Large intestine (tissue), 12 donors: ENCODE measurements at places on chromosomes 3 and 15. TPM values are rescaled to one million over a fixed set of nuclear protein-coding genes. Genes with fewer than 3 reads are reported as not detected.
A peak's percentile ranks its signal among the peaks of the same experiment; 100 is the strongest.

GRCh38 chr15:38714309-38715072 lies 149.9 kb upstream of the RASGRP1 start:
- H3K27me3 ChIP-seq = no peaks in the 10 kb centered on the region
- no peak for DNase-seq
- no peak overlapping the region for H3K27ac ChIP-seq
- no peak overlapping the region for H3K4me3 ChIP-seq
- H3K36me3 ChIP-seq = no peaks in the 10 kb centered on the region
- H3K4me1 ChIP-seq = no peaks in the 10 kb centered on the region

GRCh38 chr15:75696311-75696720 lies 16.3 kb downstream of the CSPG4 start:
- peaks cover 12% of the 10 kb centered on the region for H3K4me1 ChIP-seq
- no peaks in the 10 kb centered on the region for H3K27me3 ChIP-seq
- H3K4me3 ChIP-seq = no peak overlapping the region

- no peak for DNase-seq
- no peak overlapping the region for H3K4me3 ChIP-seq
- H3K36me3 ChIP-seq = no peaks in the 10 kb centered on the region
- no peak overlapping the region for H3K27ac ChIP-seq
Measured at GRCh38 chr15:60835974-60836373, 357.0 kb upstream of the ICE2 start.

BBS4 gene
- 24.7 TPM for polyA plus RNA-seq

GRCh38 chr3:25445731-25446130 lies 17.7 kb downstream of the RARB start:
- no peaks in the 10 kb centered on the region for H3K36me3 ChIP-seq
- H3K27ac ChIP-seq = no peak overlapping the region
- no peak for DNase-seq
- H3K4me3 ChIP-seq = no peak overlapping the region
- peaks cover 10% of the 10 kb centered on the region for H3K4me1 ChIP-seq
- H3K27me3 ChIP-seq = no peaks in the 10 kb centered on the region

- no peak overlapping the region for H3K27ac ChIP-seq
- no peaks in the 10 kb centered on the region for H3K27me3 ChIP-seq
- H3K36me3 ChIP-seq = no peaks in the 10 kb centered on the region
- DNase-seq = no peak
- H3K4me3 ChIP-seq = no peak overlapping the region
Measured at GRCh38 chr15:57019496-57020160, 101.2 kb downstream of the TCF12 start.

DNA sequence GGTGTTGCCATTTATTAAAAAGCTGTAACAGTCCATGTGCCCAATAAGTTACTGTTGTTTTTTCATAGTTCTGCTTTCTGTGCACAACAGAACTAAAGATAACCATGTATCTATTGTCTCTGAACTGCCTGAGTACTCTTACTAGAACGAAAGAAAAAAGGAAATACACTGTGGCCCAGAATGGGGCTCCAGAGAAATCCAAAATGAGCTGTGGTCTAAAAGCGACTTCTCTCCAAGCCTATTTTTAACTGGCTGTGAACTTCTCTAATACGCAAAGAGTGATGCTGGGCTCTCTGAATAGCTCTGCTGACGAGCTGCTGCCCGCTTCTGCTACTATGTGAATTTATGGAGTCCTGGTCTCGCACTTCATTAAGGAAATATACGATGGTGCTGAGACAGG lies 56.2 kb upstream of the LPP start:
- H3K4me3 ChIP-seq = no peak overlapping the region
- no peak for DNase-seq
- no peaks in the 10 kb centered on the region for H3K27me3 ChIP-seq

- no peak overlapping the region for H3K4me3 ChIP-seq
- H3K27ac ChIP-seq = no peak overlapping the region
- no peaks in the 10 kb centered on the region for H3K4me1 ChIP-seq
Measured at GRCh38 chr15:67389975-67390374, 131.0 kb upstream of the C15orf61 start.

GRCh38 chr15:48891232-48891765 lies 13.4 kb downstream of the EID1 start:
- no peaks in the 10 kb centered on the region for H3K27me3 ChIP-seq
- DNase-seq = no peak
- H3K36me3 ChIP-seq = no peaks in the 10 kb centered on the region
- no peak overlapping the region for H3K4me3 ChIP-seq
- H3K4me1 ChIP-seq = no peaks in the 10 kb centered on the region
- H3K27ac ChIP-seq = no peak overlapping the region

DNA sequence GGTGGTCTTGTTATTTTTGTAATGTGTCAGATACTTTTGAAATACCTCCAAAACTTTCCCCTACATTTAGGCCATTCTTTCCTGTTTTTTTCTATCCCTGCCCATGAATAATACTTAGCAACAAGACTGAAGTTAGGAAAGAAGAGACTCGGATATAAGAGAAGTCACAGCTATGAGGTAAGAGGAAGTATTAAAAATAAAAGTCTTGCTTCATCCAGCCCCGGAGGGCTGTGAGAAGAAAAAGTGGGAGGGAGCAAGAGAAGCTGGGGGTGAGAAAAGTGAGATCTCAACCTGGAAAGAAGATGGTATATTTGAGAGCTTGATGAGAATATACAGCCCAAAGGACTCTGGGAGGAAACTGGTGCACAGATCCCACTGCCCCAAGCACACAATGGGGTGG lies 213.5 kb upstream of the CDIN1 start:
- no peak overlapping the region for H3K27ac ChIP-seq
- DNase-seq = no peak
- no peaks in the 10 kb centered on the region for H3K36me3 ChIP-seq
- H3K4me3 ChIP-seq = no peak overlapping the region
- no peaks in the 10 kb centered on the region for H3K27me3 ChIP-seq

GRCh38 chr15:32717426-32718226 lies at the start of gene GREM1:
Gene GREM1 (plus strand): TSS chr15:32718004. CDS start chr15:32730691, 12,687 bp downstream.
- H3K4me1 ChIP-seq = peaks cover 5% of the 10 kb centered on the region
- peak within 1 kb of the TSS; percentile 39 for H3K4me3 ChIP-seq
- no peaks in the 10 kb centered on the region for H3K36me3 ChIP-seq
- no peak within 1 kb of the TSS for H3K27ac ChIP-seq
- peaks cover 77% of the 10 kb centered on the region for H3K27me3 ChIP-seq

DNA sequence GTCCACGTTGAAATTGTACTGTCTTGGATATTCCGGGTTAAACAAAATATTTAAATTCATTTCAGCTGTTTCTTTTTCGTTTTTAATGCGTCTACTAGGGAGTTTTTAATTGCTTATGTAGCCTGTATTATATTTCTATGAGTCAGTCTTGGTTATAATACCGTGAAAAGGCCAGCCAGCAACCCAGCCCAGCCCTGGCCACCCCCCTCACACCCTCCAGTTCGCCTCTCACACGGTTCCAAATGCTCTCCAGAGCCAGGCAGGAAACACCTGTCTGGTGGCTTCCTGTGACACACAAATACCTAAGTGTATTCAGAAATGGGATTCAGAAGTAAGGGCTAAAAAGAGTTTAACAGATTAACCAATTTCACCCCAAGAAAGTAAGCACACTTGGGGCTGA lies 4.4 kb downstream of the SH3BP5 start:
- no peak overlapping the region for H3K4me3 ChIP-seq
- peaks cover 8% of the 10 kb centered on the region for H3K4me1 ChIP-seq
- no peak overlapping the region for H3K27ac ChIP-seq
- peaks cover 10% of the 10 kb centered on the region for H3K27me3 ChIP-seq
- H3K36me3 ChIP-seq = no peaks in the 10 kb centered on the region

DNA sequence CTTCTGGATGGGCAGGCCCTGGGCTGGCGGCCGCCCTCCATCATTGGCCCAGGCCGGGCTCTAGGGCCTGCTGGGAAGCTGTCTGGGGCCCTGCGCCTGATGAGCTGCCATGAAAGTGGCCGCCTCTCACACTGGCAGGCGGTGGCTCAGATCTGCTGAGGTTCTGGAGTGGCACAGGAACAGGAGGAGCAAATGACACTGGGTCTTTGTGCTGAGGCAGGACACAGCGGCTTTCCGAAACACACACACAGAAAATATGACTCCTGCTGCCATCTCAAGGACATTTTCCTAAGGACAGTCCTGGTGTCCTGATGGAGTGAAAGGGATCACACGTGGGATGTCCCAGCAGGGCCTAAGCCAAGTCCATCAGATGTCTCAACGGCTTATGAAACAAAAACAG lies 103.5 kb downstream of the NUP210 start:
- no peak for DNase-seq
- no peak overlapping the region for H3K4me3 ChIP-seq
- H3K27me3 ChIP-seq = no peaks in the 10 kb centered on the region
- no peaks in the 10 kb centered on the region for H3K4me1 ChIP-seq
- no peak overlapping the region for H3K27ac ChIP-seq

- no peak for DNase-seq
- H3K4me1 ChIP-seq = no peaks in the 10 kb centered on the region
- no peak overlapping the region for H3K27ac ChIP-seq
Measured at GRCh38 chr3:15300323-15301078, 31.9 kb downstream of the SH3BP5 start.

DNA sequence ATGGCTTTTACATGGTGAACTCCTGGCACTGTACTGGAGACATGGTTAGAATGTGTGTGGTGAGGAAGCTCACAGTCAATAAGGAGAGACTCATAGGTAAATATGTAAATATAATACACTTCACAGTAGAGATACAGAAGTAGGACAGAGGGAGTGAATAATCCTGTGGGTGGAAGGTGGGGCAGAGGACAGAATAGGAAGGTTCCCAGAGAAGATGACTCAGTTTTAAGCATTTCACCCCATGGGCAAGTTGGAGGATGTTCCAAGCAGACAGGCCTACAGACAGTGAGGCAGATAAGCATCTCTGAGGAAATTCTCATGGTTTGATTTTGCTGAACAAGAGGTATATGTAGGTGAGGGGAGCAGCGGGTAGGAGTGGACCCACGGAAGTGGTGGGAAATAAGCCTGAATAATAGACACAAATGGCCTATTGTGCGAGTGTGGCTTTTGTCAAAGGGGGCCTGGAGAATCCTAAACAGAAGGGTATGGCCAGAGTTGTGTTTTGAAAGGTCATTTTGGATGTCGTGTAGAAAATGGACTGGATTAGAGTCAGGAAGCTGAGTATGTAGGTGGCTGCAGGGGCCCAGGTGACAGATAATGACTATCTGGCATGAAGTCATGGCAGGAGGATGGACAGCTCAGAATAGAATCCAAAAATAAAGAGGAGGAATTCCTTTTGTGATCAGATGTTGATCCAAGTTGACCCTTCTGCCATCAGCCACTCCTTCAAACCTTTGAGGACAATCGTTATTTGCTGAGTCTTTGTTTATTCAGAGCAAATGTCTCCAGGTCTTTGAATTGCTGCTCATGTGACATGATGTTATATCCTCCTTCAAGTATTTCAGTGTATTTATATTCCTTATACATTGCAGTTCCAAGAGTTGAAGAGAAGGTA lies 97.3 kb upstream of the THRB start:
- H3K4me3 ChIP-seq = no peak overlapping the region

GRCh38 chr3:143998266-143998665 lies 26.6 kb downstream of the DIPK2A start:
- H3K4me3 ChIP-seq = no peak overlapping the region
- no peak for DNase-seq
- no peaks in the 10 kb centered on the region for H3K27me3 ChIP-seq
- H3K4me1 ChIP-seq = no peaks in the 10 kb centered on the region

- no peak overlapping the region for H3K4me3 ChIP-seq
- no peak for DNase-seq
- no peaks in the 10 kb centered on the region for H3K36me3 ChIP-seq
- no peaks in the 10 kb centered on the region for H3K27me3 ChIP-seq
- H3K4me1 ChIP-seq = no peaks in the 10 kb centered on the region
Measured at GRCh38 chr3:52015438-52016228, 19.9 kb upstream of the RPL29 start.

TBC1D5 gene
- 35.7 TPM for polyA plus RNA-seq

- DNase-seq = no peak
- no peak overlapping the region for H3K4me3 ChIP-seq
- H3K36me3 ChIP-seq = peaks cover 32% of the 10 kb centered on the region
- no peak overlapping the region for H3K27ac ChIP-seq
- H3K4me1 ChIP-seq = peaks cover 24% of the 10 kb centered on the region
Measured at GRCh38 chr15:66742286-66742685, 40.2 kb downstream of the SMAD6 start.

DNA sequence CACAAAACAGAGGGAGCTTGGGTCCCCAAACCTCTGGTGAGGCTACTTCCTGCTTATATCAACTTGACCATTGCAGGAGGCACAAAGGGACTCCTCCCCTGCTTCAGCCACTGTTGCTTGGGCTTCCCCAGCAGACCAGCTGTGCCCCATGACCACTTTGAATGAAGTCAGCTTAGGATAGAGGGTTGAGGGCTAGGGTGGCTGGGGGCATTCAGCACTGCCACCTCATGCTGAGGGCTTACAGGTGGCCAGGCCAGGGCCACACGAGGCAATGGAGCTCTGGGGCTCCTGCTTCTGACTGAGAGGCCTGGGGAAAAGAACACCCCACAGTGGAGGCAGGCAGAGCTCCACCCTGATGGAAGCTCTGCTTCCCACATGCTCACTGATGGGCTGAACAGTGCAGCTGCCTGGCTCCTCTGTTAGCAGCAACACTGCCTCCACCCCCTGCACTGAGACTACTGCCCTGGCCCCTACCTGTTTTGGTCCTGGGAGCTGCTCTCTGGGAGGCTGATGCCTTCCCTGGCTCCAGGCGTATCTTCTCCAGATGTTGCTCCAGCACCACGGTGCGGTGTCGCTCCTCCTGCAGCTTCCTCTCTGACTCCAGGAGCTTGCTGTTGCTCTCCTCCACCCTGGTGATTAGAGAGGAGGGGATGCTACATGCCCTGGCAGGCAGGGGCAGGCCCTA lies 10.2 kb upstream of the HHATL start:
- no peak for DNase-seq
- H3K27ac ChIP-seq = no peak overlapping the region
- no peaks in the 10 kb centered on the region for H3K36me3 ChIP-seq
- H3K27me3 ChIP-seq = peaks cover 3% of the 10 kb centered on the region
- H3K4me3 ChIP-seq = no peak overlapping the region

- no peak overlapping the region for H3K27ac ChIP-seq
- no peak overlapping the region for H3K4me3 ChIP-seq
- no peak for DNase-seq
- H3K4me1 ChIP-seq = no peaks in the 10 kb centered on the region
Measured at GRCh38 chr3:65200310-65200970, 512.6 kb upstream of the ADAMTS9 start.

RTP3 gene
- polyA plus RNA-seq = not detected

DNA sequence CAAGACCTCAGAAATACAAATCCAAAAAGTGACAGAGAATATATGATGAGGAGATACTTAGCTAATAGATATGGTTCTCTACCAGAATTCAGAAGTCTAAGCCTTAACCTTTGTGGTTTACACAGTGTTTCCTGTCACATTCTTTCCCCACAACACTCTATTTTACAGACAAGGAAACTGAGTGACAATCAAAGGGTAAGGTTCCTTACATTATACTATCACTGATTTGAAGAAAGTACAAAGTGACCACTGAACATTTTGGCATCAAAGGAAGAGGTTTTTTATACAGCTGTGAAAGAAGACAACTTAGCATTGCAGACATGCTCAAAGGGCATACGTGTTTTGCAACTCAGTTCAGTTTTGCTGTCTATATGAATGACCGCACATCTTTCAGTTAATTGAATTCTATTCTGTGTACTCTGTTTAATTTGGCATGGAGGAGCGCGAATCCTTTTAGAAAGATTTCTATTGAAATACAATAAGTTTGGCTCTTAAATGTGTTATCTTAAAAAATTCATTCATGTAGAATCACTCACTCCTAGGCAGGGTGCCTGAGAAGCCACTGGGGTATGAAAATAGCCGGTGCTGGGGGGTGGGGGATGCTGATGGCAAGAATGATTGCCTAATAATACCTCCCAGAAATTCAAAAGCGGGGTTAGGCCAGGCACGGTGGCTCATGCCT lies 66.5 kb upstream of the SKOR1 start:
- H3K27ac ChIP-seq = no peak overlapping the region
- H3K4me3 ChIP-seq = no peak overlapping the region
- no peaks in the 10 kb centered on the region for H3K27me3 ChIP-seq
- H3K4me1 ChIP-seq = peaks cover 11% of the 10 kb centered on the region
- DNase-seq = no peak

RETNLB gene
- polyA plus RNA-seq = not detected
